ENCODE measurements at places on chromosomes 7 and 10.

DNA sequence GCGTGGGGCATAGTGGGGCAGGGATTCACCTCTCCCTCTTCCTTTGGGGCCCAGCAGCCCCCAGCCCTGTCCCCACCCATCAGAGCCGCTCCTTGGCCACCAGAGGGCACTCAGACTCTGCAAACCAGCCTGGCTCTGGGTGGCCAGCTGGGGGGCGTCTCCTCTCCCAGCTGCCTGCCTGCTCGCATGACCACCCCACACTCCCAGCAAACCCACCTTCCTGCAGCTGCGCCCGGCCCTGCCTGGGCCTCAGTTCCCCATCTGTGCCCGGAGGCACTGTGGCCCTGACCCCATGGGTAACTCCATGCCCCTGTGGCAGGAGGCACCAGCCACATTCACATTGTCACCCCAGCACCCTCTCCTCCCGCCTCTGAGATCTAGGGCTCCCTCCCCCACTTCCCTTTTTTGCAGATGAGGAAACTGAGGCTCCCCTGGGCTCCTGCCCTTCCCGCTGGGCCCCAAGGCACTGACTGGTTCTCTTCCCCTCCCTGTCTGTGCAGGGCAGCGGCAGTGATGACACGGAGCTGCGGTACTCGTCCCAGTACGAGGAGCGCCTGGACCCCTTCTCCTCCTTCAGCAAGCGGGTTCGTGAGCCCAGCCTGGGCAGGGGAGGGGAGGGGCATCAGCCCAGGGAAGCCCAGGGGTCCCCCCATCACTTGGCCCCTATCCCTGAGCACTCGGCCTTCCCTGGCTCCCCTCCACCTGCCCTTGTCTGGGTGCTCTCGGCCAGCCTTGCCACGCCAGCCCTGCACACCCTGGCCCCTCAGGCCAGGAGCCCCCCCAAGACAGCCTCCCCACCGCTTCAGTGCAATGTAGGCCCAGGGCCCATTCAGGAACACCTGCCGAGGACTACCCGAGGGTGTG is 6.9 kb upstream of the SH2B2 start:
- no peak for DNase-seq

DNA sequence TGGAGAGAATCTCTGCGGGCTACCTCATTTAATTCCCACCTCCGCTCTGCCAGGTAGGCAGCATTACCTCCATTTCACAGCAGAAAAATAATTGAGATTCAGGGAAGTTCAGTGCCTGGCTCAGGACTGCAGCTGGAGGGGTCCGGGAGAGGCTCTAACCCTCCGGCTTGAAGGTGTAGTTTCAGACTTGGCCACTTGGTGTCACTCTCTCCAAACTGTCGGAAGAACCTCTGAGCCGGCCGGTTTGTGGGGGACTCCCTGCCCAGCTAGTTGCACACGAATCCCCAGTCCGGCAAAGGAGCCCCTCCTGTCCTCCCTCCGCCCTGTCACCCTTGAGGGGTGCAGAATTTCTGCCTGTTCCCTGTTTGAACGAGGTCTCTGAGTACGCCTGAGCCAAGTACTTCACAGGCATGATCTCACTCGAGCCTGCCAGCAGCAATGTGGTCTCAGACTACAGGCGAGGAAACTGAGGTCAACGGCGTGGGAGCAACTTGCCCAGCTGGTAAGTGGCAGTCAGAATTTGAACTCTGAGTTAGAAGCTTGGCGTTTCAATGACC is 144.7 kb upstream of the ZNF716 start:
- DNase-seq = no peak

- DNase-seq = no peak
Observed at GRCh38 chr7:95927756-95928155, 155.4 kb downstream of the DYNC1I1 start.

DNA sequence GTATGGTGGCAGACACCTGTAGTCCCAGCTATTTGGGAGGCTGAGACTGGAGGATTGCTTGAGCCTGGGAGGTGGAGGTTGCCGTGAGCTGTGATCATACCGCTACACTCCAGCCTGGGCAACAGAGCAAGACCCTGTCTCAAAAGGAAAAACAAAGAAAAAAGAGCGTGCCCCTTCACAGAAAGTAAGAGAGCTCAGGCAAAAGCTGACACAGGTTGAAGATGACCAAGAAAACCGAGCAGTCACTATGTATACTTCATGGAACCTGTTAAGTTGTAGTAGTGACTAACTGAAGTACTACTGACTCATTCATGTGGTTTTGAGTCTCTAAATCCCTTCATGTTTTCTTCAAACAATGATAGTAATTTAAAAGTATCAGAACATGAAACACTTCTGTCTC is 1.2 kb upstream of the PRRT4 start:
- no peak for DNase-seq

DNA sequence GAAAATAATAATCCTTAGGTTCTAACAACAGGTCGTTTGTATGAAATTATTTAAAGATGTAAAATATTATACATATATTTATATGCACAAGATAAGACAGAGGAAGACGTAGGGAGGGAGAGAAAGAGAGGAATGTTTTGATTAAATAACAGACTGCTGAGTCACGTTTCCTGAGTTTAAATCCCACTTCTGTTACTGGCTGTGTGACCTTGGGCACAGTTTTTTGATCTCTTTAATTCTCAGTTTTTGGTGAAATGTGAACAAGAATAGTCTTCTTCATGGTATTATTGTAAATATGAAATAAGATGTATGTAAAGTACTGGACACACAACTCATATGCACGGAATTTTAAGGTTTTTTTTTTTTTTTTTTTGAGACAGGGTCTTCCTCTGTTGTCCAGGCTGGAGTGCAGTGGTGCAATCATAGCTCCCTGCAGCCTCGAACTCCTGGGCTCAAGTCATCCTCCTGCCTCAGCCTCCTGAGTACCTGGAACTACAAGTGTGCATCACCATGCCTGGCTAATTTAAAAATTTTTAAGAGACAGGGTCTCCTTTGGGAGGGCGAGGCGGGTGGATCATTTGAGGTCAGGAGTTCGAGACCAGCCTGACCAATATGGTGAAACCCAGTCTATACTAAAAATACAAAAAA is 42.6 kb downstream of the BAMBI start:
- no peak for DNase-seq

DNA sequence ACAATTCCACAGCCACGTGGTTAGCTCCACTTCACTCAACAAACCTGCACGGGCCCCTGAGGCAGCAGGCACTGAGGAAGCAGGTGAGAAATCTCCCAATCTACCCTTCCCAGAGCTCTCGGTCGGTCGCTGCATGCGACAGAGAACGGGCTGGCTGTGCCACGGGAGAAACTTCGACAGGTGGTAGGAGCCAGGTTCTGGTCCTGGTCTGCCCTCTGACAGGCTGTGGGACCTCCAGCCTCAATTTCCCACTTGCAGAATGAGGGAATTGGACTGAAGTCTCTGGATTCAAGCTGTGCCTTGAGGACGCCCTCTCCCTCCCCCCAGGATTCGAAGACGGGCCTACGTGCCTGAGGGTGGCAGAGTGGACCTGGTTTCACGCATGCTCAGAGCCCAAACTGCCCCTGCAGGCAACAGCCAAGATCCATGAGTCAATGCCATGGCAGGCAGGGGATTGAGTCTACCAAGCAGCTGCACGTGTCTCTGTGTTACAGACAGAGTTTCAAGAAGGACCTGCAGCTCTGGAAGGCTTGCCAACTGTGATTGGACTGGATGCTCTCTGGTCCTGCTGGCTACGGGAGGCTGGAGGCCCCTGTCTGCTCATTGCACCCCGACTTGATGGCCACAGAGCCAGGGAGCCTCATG is 215.0 kb downstream of the USP6NL start:
- DNase-seq = no peak

DNA sequence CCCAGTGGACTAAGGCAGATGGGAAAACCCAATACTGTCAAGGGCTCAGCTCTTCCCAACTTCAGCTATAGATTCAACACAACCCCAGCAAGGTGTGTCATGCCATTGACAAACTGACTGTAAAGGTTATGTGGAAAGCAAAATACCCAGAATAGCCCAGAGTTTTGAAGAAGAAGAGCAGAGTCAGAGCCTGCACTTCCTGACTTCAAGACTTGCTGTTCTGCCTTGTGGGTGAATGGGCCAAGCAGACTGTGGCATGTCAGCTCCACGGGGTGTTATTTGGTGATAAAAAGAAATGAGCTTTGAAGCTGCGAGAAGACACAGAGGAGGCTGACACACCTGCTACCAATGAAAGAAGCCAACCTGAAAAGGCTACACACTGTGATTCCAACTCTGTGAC is 89.7 kb downstream of the NKX6-2 start:
- no peak for DNase-seq

DNA sequence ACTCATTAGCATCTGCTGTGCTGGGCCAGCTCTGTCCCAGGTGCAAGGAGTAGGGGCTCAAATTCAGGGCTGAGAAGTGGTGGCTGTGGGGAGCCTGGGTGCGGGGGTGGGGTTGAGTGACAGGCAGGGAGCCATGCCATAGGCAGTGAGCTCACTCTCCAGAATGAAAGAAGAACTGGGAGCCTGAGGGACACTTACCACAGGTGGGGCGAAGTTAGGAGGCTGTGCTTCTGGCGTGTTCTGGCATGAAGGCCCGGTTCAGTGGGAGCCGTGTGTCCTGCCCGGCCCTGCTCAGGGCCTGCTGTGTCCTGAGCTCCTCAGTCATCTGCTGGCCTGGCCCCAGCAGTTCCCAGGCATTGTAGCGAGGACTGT is 62.5 kb downstream of the MKI67 start:
- no peak for DNase-seq

GRCh38 chr10:91684841-91685240 is 52.0 kb upstream of the PPP1R3C start:
- DNase-seq = no peak
